Activated T-cell treated with anti-CD3 and anti-CD28 coated beads for 48 hours (primary cell): ENCODE measurements at places on chromosomes 1 and 21.

DNA sequence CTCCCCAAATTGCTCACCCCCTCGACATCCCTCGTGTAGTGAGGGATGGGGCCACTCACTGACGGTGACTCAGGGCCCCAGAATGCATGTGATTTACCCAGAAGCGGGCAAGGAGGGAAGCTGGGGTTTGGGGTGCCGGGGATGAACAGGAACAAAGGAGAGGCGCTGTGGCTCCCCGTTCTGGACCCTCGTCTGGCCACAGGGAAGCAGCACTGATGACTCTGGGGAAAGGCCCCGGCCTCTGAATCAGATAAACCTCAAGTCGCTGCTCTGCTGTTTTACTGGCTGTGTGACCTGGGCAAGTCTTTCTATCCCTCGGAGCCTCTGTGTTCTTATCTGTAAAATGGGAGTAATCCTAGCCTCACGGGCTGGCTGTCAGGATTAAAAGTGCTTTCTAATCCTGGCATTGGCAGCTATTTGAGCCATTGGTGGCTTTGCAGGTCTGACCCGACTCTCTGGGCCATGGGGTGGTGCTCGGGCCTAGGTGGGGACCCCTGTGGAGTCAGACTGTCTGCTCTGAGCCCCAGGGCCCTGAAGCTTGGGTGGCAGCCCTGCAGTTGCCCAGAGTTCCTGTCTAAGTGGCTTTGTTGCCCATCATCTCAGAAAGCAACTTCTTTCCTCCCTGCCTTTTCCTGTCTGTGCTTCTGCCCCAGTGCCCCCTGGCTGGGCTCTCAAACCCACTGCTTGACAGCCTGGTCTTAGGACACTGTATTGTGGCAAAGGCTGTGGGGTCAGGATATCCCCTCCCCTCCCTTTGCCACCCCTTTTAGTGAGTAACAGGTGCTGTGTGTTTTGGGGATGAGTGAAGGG is 5.5 kb downstream of the TNFRSF1B start:
- DNase-seq = no peak

DNA sequence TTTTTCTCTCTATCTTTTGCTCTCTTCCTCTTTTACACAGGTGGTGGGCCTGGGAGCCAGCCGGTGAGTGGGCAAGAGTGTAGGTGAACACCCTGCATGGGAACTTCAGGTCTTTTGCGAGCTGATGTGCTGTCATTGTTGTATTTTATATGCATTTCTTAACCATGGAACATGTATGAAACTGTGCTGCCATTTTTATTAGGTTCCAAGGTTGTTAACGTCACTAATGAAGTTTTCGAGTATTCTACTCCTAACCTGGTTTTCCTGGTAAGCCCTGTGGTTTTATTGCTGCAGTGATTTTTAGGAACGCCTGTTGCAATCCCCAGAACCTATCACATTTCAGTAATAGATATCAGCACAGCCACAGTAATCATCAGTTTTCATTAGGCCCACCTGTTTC is 14.8 kb upstream of the NID1 start:
- no peak for DNase-seq

DNA sequence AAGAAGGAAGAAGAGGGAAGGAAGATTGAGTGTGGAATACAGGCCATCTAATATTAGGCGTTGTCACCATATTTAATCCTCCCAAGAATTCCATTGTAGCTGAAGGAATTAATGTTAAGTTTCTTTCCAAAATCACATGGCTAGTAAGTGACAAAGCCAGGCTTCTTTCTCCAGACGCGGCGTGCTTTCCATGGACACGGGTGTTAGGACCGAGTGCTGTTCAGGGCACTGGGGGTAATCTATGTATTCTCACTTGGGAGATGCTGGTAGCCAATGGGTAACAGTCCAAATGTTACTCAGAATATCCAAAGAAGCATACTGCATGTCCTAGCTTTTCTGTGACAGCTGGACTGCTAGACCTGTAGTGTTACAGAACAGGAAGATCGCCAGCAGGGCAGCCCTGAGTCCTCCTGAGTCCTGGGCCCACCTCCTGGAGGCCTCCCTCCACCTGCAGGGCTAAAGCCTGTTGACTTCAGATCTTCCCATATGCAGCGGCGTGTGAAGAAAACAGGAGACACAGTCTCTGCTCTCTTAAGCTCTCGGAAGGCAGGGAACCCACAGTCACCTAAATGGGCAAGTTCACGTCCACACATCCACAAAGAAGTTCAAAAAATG is 5.3 kb downstream of the IGSF9 start:
- no peak for DNase-seq

DNA sequence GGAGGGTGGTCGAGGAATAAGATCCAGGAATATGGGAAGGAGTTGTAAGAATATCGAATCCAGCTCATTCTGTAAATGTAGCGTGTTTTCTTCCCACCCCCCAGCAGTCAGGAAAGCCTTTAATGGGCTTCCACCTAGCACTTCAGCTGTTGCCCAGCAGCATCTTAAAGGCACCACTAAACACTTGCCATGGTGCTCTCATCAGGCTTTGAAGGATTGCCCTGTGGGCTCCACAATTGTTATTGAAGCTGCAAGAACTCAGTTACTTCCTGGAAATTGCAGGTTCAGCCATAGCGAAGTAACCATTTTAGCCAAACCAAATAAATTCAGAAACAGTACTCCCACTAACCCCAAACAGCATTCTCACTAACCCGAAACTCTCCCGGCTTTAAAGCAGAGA is 511.2 kb downstream of the PLPP3 start:
- no peak for DNase-seq

- no peak for DNase-seq
Observed at GRCh38 chr1:162310337-162310736, 66.3 kb downstream of the SPATA46 start.

- DNase-seq = no peak
Observed at GRCh38 chr1:26016953-26017545, 4.5 kb upstream of the EXTL1 start.

DNA sequence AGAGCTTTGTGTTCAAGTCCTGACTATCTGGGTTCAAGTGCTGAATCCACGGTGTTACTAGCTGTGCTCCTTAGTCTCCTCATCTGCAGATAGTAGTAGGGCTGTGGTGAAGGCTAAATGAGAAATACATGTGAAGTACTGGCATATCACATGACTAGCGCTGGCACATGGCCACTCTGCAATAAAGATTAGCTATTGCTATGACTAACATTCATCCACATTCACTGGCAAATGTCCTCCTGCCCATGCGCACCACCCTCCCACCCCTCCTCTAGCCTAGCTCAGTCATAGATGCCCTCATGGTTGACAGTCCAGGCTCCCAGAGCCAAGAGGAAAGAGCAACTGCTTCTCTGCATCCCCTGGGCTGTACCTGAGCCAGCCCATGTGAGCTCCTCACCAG is 8.5 kb upstream of the COL8A2 start:
- no peak for DNase-seq

DNA sequence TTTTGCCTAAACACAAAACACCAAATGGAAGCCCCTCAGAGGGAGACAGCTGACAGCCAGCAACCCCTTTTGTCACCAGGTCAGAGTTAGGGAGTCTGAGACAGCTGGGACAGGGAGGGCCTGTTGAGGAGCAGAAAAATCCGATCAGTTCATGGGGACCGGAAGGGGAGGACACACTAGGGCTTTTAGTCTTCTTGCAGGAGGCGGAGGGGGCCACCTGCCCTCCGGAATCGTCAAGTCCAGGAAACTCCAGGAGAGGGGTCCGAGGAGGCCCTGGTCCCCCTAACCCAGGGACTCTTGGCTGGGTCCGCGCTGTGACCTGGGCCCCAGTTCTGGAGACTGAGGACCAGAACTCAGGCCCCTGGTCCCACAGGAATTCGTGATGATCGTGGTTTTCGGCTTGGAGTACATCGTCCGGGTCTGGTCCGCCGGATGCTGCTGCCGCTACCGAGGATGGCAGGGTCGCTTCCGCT is 34.2 kb downstream of the KCNQ4 start:
- no peak for DNase-seq

DNA sequence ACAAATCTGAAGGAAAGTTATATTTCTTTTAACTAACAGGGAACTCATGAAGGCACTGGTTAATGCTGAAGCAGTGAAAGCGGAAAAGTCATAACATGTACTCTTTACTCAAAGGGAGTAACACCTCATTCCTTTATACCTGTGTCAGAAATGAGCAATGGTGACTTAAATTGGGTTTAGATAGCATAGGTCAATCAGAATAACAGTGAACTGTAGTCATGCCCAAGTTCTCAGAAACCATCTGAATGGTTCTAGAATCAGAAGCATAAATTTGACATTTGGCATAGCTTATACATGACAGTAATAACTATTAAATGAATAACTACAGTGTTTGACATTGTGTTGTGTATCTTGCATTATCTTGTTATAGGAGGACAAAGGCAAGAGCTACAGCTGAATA is 382.0 kb downstream of the NUF2 start:
- no peak for DNase-seq

DNA sequence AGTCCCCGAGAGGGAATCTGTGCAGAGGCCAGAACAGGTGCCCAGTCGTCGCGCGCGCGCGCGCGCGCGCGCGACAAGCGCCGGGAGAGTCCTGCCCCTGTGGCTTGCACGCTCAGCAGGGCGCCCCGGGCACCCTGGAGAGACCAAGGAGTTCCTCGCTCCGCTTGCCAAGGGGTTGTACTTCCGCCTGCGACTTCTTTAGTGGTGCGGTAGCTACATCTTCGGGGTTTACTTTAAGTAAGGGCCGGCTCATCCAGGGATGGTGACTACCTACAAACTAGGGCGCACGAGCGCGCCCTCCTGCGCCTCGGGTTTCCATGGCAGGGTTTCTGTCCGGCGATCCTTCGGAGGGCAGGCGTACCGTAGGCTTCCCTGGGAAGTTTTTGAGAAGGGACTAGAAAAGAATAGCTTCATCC is 1.4 kb downstream of the LHX4 start:
- DNase-seq = no peak

- no peak for DNase-seq
Observed at GRCh38 chr1:201542309-201543035, 3.5 kb downstream of the NAV1 start.

GRCh38 chr1:32966900-32967299 is 2.3 kb upstream of the RNF19B start:
- DNase-seq = no peak

- DNase-seq = no peak
Observed at GRCh38 chr1:97505816-97506215, 415.0 kb downstream of the DPYD start.

GRCh38 chr1:114107474-114108435 is 45.9 kb downstream of the SYT6 start:
- DNase-seq = no peak

GRCh38 chr1:66685670-66686069 is 66.6 kb upstream of the DYNLT5 start:
- no peak for DNase-seq
